Transverse colon (tissue), 4 donors: ENCODE measurements at places on chromosomes 7 and 10.
A peak's percentile ranks its signal among the peaks of the same experiment; 100 is the strongest.

- no peak for DNase-seq
These were observed 347.9 kb upstream of the MEOX2 start for GRCh38 chr7:16034353-16034752.

GRCh38 chr7:88106434-88106833 lies 113.4 kb downstream of the SRI start:
- DNase-seq, result no peak

GRCh38 chr10:50512743-50513416 lies 110.9 kb downstream of the SGMS1 start:
- DNase-seq, result peak; percentile 17

DNA sequence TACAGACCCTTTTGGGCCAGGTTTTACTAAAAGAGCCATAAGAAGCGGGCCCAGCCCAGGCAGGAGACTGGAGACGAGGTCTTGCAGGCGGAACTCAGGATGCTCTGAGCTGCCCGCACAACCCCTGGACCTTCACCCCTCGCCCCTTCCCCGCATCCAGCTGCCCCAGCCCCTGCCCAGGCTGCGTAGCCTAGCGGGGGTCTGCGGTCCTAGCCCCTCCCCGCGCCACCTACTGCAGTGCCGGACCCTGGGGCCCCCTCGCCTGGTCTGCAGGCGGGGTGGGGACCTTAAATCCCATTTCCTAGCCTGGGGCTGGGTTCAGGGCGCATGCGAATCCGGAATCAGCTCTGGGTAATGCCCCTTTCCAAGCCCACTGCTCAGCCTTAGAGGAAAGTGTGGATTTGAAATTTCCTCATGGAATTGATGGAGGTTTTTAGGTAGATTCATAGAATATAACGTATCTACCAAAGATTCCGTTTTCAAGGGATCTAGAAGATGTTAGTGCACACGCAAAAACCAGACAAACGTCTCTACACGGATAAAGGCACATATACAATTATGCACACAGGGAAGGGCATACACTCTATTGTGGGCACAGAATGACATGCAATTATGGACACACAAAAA lies 546 bp upstream of the HOXA3 start:
- DNase-seq, result no peak

GRCh38 chr10:100826983-100827818 lies 81.8 kb downstream of the PAX2 start:
- peak; percentile 23 for DNase-seq

GRCh38 chr10:12638103-12638502 lies 288.8 kb downstream of the CAMK1D start:
- peak; percentile 85 for DNase-seq

DNA sequence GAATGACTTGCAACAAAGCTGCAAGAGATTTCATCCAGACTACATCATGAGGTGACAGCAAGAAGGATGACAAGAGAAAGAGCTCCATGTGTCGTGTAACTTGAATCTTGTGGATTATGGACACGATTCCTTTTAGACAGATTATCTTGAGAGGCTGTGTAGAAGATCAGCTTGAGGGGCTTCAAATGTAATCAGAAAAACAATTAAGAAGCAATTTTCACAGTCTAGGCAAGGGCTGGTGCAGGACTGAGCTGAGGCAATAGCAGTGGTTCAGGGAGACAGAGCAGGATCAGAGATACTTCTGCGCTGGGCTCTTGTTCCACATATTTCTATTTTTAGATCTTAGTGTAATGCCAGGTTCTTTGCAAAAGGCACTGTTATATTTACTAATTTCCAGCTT lies 253.0 kb upstream of the COBL start:
- DNase-seq, result no peak

DNA sequence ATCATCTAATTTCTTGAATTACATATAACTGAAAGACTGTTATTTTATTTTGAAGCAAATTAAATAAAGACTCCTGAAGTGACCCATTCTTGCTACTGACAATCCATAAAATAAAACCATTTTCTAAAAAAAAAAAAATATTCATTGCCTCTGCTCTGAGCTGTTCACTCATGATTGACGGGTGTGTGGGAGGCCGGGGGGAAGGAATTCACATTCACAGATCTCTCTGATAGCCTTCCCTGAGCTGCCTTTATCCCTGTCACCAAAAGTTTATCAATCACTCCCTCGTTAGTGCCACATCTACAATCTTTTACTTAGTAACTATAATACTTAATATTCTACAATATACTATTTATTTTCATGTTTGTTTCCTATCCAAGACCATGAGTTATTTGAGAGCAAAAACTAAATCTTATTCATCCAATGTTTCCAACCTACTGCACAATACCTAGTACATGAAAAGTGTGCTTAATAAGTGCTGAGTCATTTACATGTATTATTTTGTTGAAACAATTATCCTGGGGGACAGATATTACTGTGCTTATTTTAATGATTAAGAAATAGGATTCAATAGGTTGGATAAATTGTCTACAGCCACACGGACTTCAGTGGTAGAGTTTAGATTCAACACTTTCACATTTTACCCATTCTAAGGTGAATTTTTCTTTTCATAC lies 618.7 kb downstream of the PHTF2 start:
- no peak for DNase-seq

- no peak for DNase-seq
These were observed 112.8 kb upstream of the ODAD2 start for GRCh38 chr10:28111712-28112111.

GRCh38 chr10:126673565-126673964 lies 3.1 kb upstream of the C10orf90 start:
- no peak for DNase-seq

DNA sequence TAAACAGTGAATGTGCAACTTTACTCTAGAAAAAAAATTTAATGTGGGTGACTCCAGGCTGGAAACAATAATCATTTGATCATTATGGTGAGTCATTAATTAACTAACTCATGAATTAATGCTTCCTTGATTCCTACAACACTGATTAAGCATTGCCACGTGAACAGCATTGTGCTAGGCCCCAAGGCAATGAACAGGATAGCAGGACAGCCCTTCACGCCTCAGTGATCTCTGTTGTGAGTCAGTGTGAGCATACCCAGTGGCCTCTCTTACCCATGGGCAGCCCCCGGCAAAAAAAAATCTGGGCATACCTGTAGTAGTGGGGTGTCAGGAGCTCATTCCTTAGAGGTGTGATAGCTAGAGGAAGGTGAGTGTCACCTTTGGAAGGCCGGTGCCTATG lies 76.0 kb downstream of the DENND2A start:
- no peak for DNase-seq

DNA sequence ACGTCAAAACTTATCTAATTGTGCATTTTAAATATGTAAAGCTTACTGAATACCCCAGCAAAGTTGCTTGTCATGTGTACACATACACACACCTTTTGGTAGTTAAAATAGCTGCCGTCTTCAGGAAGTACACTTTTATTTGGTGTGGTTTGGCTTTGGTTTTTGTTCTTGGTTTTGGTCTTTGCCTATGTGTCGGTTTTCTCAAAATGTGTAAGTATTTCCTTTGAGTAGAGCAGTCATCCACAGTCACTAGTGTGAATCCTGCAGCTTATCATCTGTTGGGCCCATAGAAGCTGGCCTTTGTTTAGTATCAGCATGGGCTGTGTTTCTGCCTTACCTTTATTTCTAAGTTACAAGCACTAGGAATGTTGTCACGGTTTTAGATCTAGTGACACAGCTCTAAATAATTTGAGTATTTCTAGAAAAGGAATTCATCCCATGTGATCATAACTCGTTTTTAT lies 35.3 kb downstream of the NET1 start:
- DNase-seq, result no peak

- DNase-seq, result no peak
These were observed 86.6 kb downstream of the CABCOCO1 start for GRCh38 chr10:61749291-61749690.

DNA sequence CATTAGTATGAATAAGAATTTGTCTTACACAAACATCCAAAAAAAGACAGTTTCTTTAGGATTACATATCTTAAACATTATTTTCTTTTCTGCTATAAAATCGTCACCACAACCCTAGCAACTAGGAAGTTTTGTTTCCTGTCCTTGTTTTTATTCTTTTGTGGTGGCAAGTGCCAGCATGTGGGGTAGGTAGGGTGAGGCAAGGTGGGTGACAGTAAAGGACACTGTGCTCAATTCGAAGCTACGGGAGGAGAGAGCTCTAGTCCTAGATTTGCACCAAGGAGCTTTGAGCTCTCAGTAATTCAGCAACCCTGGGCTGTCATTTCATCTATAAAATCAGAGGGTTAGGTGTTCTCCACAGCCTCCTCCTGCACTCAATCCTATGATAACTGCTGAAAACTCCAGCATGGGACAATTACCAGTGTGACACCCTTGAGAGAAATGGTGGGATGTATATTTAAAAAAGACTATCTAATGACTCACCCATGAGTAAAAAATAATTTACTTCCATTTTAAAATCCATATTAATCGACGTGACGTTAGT lies 187.1 kb downstream of the FAM107B start:
- no peak for DNase-seq

DNA sequence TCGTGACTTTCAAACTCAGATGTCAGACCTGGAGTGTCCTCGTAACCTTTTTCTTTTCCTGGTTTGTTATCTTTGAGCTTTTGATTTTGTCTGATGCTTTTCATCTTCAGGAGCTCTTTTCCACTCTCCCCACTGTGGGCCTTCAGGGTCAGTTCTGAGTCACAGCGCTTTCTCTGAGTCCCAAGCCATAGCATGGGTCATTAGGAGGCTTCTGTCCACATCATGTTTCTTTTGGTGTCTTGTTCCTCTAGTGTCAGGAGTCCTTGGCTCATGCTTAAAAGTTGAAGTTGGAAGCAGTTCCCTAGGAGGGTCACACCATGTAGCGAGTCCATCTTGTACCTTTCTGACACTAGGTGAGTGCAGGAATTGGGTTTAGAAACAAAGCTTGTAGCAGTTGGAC lies 40.3 kb downstream of the DAGLB start:
- DNase-seq, result no peak

GRCh38 chr10:69407621-69408301 lies 9.0 kb downstream of the TACR2 start:
- no peak for DNase-seq

DNA sequence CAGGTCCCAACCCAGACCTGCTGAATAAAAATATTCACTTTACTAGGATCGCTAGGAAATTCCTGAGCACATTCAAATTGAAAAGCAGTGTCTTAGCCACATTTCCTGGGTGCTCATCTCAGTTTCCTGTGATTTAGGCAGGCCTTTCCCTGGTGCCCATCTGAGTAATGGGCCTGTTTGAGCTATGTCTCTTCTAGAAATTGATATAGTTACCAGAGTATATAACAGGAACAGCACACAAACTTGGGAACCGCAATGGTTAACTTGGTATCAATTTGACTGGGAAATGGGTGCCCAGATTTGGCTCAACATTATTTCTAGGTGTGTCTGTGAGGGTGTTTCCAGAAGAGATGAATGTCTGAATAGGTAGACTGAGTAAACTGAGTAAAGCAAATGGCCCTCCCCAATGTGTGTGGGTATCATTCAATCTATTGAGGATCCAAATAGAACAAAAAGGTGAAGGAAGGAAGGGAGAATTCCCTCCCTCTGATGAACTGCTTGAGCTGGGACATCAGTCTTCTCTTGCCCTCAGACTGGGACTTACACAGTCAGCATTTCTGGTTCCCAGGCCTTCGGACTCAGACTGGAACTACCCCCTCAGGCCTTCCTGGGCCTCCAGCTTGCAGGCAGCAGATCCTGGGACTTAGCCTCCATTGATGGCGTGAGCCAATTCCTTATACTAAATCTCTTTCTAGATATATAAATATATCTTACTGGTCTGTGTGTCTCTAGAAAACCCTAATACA lies 99.1 kb downstream of the CCDC71L start:
- no peak for DNase-seq

GRCh38 chr10:69789164-69789576 lies 12.5 kb upstream of the COL13A1 start:
- DNase-seq, result no peak

- DNase-seq, result peak; percentile 56
These were observed 43.4 kb downstream of the MYOF start for GRCh38 chr10:93438613-93439253.

- no peak for DNase-seq
These were observed 84.5 kb upstream of the NPS start for GRCh38 chr10:127464561-127464960.

GRCh38 chr7:111953611-111954010 lies 252.6 kb downstream of the DOCK4 start:
- DNase-seq, result no peak
